ENCODE measurements at places on chromosomes 13 and 19.

- DNase-seq: peak; percentile 21
These were observed 1007.2 kb downstream of the PCDH9 start for GRCh38 chr13:66222926-66223325.

- no peak for DNase-seq
These were observed 114.8 kb upstream of the TDRD3 start for GRCh38 chr13:60282186-60282585.

DNA sequence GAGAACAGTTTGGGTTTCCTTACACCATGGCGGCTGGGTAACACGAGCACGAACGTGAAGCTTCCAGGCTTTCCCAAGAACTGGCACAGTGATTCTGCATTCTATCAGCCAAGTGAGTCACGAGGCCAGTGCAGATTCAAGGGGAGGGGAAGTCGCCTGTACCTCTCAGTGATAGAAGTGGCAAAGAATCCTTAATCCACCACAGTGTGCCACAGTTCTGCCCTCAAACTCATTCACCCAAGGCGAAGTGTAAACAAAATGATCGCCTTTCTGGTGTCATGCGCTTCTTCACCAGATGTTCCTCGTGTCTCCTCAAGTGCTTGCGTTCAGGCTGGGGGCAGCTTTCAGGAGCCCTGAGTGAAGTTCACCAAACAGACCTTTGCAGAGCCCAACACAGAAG is 24.9 kb upstream of the AMER2 start:
- DNase-seq: no peak

- DNase-seq: no peak
These were observed 53.2 kb downstream of the GPALPP1 start for GRCh38 chr13:45042539-45042938.

DNA sequence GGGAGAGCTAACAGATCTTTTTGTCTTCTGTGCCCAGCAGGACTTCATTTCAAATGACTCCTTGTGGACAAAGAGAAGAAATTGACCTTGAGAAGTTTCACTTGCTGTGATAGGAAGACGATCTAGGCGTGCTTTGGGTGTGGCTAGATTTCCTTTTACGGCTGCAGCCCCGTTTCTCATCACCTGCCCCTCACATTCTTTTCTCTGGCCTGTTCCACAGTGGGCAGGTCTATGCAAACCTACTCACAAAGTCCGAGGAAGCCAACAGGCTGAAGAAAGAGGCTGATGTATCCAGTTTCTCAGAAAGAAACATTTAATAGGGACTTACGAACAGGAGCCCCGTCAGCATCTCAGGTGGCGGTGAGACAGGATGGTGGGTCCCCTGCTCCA is 231.8 kb downstream of the FGF9 start:
- DNase-seq: no peak

DNA sequence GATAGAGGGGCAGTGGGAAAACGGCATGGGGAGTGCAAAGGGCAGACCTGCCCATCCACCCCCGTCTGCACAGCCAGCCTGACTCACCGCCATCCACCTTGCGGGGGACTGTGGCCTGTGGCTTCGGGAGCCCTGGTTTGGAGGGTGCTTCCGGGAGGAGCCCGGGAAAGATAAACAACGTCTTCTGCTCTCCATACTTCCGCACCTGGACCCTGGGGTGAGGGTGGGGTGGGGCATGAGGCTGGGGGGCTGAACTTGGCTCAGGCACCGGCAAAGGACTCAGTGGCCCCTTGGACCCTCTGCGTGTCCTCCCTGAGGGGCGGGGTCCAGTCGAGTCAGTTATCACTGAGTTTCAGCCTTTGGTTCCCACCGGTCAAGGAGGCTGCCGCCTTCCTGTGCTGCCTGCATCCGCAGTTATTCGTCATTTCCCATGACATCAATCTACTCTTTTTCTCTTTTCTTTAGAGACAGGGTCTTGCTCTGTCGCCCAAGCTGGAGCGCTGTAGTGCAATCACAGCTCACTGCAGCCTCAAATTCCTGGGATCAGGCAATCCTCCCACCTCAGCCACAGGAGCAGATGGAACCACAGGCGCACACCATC is 3.2 kb downstream of the GPR108 start:
- DNase-seq: no peak
